A172 (cell line): ENCODE measurements at places on chromosomes 7 and 10. TPM values are rescaled to one million over a fixed set of nuclear protein-coding genes. Genes with fewer than 3 reads are reported as not detected.

The C10orf62 gene
- total RNA-seq: 0.38 TPM in 1 of 2 replicates, not detected in the other

The ATP5F1C gene
- total RNA-seq: 638 and 718 TPM in 2 replicates

The LRRN3 gene
- not detected in 2 replicates for total RNA-seq

The MYOZ1 gene
- 1.1 TPM in 1 of 2 replicates, not detected in the other for total RNA-seq

The VGF gene
- 1.0 and 1.3 TPM in 2 replicates for total RNA-seq

The OR6B1 gene
- total RNA-seq: not detected in 2 replicates

- DNase-seq: no peak
These were observed 28.2 kb downstream of the NOD1 start for GRCh38 chr7:30450240-30450982.

DNA sequence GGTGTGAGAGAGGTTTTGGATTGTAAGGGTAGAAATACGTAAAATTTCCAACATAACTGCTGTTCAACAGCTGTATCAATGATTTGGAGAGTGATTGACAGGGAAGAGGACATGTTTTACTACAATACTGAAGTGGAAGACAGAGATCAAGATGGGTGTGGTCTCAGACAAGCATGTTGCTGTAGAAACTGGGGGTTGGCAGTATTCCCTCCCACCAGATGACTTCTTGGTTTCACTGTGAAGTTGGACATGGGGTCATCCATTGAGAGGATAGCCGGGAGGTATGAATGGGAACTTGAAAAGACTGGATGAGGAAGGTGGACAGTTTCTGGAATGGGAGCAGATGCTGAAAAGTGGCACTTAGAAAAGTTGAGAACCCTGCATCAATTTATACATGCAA lies 95.3 kb upstream of the HDAC9 start:
- no peak for DNase-seq

DNA sequence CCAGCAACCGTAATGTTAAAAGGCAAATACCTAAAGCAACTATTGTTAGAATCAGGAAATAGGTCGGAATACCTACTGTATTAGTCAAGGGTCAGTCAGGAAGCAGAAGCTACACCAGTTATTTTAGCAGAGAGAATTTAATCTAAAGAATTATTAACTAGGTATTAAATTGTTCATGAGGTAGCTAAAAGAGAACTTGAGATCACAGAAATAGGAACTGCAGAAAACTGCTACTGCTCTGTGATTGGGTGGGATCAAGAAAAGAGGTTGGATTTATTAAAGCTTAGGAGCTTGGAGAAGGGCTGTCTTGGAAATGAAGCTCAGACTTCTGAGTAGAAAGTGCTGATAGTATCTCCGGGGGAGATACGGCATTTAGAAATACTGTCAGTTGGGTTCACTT lies 20.0 kb upstream of the ZNF438 start:
- DNase-seq: peak; percentile 33

DNA sequence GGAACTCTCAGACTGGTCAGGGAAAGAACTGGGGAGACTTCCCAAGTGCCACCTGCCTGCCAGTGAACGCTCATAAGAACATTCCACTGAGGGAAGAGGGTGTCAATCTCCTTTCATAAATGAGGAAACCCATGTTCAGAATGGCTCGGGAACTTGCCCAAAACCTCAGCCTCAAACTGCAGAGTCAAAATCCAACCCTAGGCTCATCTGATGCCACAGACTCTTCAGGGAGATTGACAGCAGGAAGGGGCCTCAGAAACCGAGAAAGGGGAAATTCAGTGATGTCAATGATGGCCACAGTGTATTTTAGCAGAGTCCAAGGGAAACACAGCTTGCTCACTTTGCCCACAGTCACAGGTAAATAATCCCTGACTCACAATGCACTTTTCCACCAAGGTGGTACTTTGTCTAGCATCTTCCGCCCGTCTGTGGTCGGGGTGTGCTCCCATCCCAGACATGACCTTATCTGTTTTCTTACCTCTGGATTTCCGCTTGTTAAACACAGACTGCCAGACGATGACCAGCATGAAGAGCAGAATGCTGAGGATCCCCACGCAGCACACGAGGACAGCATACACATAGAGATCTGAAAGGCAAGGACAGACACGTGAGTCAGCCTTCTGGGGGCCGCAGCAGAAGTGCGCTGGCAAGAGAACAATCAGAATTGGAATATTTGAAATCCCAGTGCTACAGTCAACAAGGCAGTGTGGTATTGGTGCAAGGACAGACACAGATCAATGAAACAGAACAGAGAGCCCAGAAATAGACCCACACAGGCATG lies 38.4 kb downstream of the VSTM4 start:
- DNase-seq: no peak

- DNase-seq: no peak
These were observed 68.2 kb upstream of the NRG3 start for GRCh38 chr10:81806842-81807241.

DNA sequence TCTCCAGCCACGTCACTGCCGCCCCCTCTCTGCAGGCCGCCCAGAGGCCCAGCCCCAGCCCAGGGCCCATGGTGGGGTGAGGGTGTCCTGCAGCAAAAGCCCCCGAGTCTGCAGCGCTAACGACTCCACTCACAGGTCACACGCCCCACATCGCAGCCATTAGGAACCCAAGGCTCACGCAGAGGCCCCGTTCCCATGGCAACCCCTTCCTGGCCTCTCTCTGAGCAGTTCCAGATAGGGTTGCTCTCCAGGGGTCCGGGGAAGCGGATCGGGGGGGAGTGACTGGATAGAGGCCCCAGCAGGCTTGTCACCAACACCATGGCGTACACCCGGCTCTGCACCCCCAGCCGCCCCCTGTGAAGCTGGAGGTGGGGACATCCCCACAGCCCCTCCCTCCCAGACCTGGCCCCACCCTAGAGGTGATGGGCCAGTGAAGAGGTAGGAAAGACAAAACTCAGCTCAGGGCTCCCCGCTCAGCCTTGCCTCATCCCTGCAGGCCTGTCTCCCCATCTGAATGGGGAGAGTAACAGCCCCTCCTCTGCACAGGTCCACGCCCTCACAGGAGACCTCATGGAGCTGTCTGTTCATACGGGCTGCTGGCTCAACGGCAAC lies 41.2 kb downstream of the TNRC18 start:
- DNase-seq: no peak

GRCh38 chr10:91711885-91712680 lies 79.2 kb upstream of the PPP1R3C start:
- no peak for DNase-seq

- DNase-seq: no peak
These were observed 852.9 kb downstream of the SORCS1 start for GRCh38 chr10:106311590-106311989.

GRCh38 chr7:49403844-49404243 lies 369.6 kb upstream of the VWC2 start:
- no peak for DNase-seq

GRCh38 chr10:121325490-121326231 lies 272.6 kb downstream of the FGFR2 start:
- no peak for DNase-seq

DNA sequence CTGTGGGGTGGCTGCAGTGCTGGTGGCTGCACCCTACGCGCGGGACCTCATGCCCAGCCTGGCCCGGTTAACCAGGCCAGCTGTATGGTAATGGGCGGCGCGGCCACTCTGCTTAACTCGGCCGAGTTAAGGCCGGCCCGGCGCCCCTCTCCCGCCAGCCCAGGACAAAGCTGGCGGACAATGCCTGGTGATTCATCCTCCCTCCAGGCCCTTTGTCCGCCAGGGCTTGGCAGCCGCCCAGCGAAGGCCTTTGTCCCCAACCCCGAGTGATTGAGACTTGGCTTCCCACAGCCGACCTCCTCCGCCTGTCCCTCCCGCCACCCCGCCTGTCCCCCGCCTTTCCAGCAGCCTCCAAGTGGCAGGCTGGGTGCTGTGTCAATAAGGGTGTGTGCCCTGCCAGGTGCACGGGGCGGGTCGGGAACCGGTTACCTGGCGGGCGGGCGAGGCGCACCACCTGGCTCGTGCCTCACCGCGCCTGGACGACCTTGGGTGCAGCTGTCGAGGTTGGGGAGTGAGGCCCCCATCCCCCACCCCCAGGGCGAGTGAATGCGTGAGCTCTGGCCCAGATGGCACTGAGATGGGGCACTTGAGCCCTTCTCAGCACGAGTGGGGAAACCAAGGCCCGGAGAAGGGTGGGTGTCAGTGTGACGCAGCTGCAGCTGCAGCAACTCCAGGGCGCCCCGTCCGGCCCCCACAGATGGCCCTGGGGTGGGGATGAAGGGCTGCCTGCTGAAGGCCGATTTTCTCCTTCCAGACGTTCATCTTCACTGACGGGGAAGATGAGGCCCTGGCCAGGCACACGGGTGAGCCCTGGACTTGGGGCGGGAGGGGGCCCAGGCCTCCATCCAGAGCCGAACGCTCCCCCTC lies 4.6 kb downstream of the LFNG start:
- peak; percentile 91 for DNase-seq

DNA sequence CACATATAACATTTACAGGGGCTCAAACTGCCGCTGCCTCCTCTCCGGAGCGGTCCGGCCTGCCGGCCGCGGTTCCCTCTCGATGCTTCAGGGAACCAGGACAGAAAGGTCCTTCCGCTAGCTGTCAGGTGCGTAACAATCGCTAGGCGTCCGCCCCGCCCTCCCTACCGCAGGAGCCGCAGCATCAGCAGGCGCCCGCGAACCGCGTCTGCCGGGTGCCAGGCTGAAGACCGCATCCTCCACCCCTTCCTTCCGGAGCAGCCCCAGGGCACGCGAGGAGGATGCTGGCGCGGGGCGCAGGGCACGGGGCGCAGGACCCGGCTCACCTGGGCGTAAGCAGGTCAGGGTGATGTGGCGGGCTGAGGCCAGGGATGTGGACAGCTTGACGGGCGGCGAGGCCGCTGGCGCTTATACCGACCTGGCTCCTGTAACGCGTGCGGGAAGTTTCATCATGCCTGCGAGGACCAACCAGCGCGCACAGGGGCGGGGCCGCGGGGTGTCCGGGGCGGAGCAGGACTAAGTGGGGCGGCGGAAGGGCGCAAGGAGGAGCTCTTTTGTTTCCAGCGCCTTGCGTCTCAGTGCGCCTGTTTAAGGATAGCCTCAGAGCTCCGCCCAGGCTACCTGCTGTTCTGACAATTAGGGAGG lies at the start of gene ASNS:
TSS of gene ASNS (minus strand) at position 384 of the 645 bp plus-strand sequence. CDS start 3,252 bp downstream, outside the sequence.
- DNase-seq: peak; percentile 88

DNA sequence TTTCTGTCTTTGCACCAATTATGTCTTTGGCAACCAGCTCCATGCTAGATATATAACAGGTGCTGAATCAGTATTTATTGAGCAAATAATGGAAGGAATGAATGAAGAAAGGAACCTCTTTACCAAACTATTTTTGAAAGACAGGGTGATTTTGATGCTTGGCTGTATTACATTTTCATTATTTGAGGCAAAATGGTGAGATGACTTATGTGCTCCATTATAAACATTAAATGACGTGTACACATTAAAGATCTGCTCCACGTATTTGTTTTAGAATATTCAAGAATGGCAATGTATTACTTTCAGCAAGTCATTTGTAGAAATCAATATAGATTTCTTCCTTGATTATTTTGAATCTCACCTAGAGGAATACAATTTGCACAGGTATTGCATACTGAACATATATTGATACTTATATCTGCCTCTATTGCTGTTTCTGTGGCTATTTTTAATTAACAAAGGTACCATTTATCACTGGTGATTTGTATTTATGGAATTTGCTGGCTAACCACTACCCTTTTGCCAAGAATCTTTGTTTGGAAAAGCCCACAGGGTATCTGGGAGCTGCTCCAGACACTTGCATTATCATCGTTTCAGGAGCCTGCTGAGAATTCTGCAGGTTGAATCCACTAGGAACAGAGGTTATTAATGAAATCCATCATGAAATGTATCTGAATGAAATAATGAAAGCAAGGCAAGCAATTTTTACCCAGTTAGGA lies 92.2 kb downstream of the SEMA3C start:
- peak; percentile 85 for DNase-seq

- DNase-seq: peak; percentile 29
These were observed 625 bp downstream of the RP9 start for GRCh38 chr7:33108554-33109004.

DNA sequence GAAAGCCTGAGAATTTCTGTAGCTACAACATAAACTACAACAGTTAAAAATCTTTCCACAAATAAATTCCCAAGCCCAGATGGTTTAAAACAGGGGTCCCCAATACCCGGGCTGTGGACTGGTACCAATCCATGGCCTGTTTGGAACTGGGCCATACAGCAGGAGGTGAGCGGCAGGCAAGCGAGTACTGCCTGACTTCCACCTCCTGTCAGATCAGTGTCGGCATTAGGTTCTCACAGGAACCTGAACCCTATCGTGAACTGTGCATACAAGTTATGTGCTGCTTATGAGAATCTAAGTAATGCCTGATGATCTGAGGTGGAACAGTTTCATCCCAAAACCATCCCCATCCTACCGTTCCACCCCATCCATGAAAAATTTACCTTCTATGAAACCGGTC lies 160.7 kb upstream of the FEZF1 start:
- no peak for DNase-seq

GRCh38 chr7:99955247-99955646 lies 20.6 kb downstream of the AZGP1 start:
- DNase-seq: no peak

DNA sequence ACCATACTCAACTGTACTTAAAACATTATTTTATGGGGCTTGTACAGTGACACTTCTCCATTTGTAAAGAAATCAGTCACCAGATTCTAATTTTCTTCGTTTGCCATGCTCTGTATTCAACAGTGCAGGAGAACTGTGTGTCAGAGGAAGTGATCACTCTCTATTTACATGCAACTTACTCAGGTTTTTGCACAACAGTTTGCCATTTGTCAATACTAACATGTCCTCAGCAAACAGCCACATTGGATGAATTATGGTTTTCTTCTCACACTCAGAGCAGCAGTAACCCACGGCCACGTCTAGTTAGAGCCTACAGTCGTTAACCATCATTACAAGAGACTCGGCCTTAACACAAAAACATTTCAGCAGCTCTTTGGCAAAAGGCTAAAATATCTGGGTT lies 69.2 kb upstream of the SP4 start:
- DNase-seq: no peak

DNA sequence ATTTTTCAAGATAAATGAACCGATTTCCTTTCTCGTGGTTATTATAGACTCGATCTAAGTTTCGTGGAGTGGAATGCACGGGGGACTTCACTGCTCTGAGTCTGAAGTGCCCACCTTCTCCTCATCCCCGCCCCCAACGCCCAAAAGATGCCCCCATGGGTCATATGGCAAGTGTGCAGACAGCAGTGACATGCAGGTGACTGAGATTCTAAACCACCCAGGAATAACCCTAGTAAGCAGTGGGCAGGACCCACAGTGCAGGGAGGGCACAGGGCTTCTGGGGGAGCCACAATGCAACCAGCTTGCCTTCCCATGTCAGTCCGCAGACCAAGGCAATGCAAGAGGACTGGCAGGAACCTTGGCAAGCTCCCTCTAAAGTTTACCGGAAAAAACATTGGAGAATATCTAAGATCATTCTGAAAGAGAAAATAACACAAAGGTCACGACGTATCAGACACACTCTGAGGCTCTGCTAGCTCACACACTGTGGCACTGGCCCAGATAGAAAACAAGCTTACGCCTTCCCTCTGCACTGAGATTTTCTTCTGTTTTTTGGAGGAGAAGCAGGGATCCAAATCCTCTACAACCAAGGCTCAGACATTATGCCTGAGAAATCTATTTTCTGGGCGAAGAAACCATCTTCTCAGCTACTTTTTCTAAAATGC lies 239.6 kb downstream of the MAD1L1 start:
- DNase-seq: no peak
